ENCODE measurements at places on chromosomes 16 and 17.

GRCh38 chr16:11990702-11991390 is 14.3 kb downstream of the SNX29 start:
- DNase-seq = no peak

- no peak for DNase-seq
These were observed 430.5 kb upstream of the XYLT1 start for GRCh38 chr16:17901309-17901708.

- no peak for DNase-seq
These were observed 33.7 kb downstream of the MARF1 start for GRCh38 chr16:15609286-15609649.

- DNase-seq = no peak
These were observed 33.8 kb upstream of the SSTR2 start for GRCh38 chr17:73130977-73131376.

GRCh38 chr16:24036614-24037013 is 200.8 kb downstream of the PRKCB start:
- peak; percentile 52 for DNase-seq

DNA sequence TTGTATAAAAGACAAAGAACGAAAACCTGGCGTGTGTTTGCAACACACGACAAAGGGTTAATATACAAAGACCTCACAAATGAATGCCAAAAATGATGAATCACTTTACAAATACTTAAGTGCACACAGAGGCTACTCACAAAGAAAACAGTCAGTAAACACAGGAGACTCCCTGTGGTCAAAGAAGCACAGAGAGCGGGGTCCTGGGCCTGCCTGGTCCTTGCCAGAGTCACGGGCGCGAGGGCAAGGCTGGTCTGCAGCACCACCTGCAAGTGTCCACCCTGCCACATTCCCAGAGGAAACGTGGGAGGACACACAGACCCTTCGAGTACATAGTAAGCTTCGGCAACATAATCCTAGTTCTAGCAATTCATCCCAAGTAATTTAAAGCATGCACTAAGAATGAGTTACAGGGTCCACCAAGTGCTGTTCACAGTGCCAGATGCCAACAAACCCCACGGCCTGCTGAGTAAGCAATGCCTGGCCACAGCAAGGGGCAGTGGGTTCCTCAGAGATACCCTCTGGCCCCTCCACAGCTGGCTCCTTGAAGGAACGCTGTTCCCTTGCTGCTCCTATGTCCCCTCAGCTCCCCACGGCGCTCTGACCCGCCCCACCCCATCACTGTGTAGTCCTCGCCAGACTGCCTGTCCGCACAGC is 24.6 kb upstream of the FAAP100 start:
- DNase-seq = no peak

GRCh38 chr16:88387941-88388627 is 5.3 kb downstream of the ZNF469 start:
- DNase-seq = no peak

- DNase-seq = no peak
These were observed 41.8 kb upstream of the SLC38A10 start for GRCh38 chr17:81336930-81337325.

- no peak for DNase-seq
These were observed 34.4 kb upstream of the MNT start for GRCh38 chr17:2435181-2435741.

DNA sequence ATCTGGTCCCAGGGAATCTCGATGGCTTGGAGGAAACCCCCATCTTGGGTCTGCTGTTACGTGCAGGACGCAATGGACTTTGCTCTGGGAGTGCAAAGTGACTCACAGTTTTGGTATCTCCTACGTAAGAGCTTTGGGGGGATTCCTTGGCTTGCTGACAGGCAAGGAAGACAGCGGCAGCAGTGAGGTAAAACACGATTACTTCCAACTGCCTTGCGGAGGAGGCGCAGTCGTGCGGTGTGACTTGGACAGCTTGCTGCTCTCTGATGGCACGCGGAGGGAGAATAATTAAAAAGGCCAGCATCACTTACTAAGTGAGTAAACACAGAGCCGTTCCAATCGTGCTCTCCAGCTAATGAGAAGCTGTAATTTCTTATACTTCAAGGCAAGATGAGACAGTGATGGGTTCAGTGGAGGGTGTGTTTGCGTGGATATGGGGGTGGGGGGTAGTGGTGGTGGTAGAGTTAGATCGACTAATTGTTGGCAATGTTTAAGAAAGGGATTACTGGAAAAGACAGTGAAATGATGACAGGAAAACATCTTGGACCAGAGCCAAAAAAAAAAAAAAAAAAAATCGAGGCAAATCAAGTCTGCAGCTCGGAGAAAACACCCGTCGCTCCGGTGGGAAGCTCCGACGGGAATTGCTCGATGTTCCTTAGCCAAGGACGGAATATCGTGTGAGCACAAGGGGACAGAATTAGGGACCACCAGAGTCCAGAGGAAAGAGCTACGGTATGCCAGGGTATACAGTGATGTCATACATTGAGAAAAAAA is 184.8 kb upstream of the ZFHX3 start:
- no peak for DNase-seq

- no peak for DNase-seq
These were observed at the start of gene ASPA for GRCh38 chr17:3475812-3476610. TSS of gene ASPA (plus strand) at chr17:3475997. CDS start at chr17:3476160, 163 bp downstream.

- DNase-seq = no peak
These were observed 24.8 kb downstream of the ITPRIPL2 start for GRCh38 chr16:19138601-19139000.

- no peak for DNase-seq
These were observed 14.3 kb downstream of the PIEZO1 start for GRCh38 chr16:88770461-88771293.

GRCh38 chr17:78360371-78361224 is 721 bp upstream of the SOCS3 start:
- DNase-seq = peak; percentile 93

DNA sequence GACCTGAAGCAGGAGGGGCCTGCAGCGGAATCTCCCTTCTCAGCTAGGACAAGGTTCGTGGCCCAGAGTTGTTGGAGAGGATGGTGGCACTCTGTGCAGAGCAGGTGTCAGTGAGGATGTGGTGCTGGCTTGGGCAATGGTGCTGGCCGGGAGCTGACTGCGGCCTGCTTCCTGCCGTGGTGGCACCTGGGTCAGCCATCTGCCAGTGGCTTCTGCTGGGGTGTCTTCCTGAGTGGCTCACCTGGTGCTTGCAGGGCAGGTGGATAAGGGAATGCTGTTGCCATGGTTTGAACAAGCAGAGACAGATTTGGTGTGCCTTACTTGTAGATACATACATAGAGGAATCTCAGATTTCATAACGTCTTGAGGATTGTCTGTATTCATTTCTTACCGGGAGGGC is 69.6 kb downstream of the SEC14L1 start:
- no peak for DNase-seq

Data from activated naive CD4-positive, alpha-beta T cell treated with anti-CD3 and anti-CD28 coated beads, Interleukin-2, amount 10 ng/mL, durations not matched to agents 7 days and 5 days (primary cell).